ENCODE measurements at places on chromosomes 7 and 10.

- no peak for DNase-seq
Observed at GRCh38 chr7:69047151-69047754, 551.0 kb upstream of the AUTS2 start.

DNA sequence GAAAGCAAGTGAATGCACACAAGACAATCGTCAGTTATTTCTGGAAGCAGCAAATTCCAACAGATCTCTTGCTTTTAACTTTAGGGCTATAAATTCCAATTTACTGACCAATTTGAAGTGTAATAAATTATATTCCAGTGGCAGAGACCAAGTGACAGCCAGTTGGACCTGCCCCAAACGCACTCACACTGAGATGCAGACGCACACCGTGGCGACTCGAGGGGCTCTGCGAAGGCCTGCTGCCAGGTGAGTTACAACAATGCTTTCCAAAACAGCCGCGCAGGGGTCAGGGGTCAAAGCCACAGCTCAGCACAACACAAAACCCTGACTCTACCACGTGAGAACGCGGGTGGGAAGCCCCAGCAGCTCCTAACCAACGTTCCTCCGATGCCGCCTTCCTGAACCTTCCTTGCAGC is 97.4 kb downstream of the ZRANB1 start:
- DNase-seq = no peak

DNA sequence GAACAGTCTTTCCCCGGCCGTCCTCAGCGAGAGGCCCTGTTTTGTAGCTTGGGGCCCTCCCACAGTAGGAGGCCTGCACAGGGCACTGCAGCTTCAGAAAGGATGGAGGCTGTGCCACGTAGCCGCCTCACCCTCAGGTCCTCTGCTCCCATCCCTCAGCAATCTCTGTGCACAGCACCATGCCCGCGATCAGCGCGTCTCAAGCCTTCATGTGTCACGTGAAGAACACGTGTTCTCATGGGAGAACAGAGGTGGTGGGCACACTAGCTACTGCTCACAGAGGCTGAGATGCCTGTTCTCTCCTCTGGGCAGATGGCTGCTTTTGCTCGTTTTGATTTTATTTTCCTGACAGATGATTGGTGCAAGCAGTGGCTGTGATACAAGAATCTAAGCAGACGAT is 8.5 kb upstream of the SHH start:
- DNase-seq = no peak

DNA sequence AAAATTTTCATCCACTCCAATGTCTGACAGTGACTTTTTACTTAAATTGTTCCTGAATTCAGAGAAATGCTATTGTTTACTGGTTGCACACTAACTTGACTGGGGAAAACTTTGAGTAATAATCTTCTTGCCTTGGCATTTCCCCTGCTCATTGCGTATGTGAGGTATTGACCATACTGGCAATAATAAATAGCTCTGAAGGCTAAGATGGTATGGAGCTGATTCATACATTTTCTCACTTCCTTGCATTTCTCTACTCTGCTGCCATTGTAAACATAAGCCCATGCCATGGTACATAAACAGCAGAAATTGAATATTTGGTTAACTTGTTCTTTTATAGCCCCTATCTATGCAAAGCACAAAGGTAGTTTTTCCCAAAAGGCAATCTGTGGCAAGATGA is 290.0 kb downstream of the RNLS start:
- no peak for DNase-seq
